ENCODE measurements at places on chromosomes 4 and X.

DNA sequence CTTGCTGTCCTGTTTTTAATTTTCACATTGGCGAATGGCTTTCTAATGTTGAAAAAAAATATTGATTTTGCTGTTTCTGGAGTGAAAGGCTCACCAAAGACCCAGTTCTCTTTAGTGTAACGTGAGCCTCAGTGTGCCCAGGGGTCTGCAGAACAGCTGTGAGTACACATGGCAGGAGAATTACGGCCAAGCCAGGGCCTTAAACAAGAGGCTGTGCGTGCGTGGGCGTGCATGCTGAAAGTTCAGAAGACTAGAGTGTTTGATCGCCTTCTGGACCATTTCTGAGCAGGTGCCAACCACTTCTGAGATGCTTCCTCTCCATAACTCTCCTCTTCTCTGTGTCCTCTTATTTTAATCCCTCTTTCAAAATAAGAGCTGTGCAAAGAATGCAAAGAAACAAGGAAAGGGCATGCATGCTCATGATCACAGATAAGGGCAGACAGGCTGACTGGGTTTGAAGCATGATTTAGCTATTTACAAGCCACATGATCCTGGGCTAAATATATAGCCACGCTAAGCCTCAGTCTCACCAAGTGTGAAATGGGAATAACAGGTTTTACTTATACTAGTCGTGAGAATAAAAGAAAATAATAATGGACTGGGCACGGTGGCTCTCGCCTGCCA is 9.9 kb downstream of the PHEX start:
- H3K4me3 ChIP-seq: no peak overlapping the region
- peaks cover 12% of the 10 kb centered on the region for H3K4me1 ChIP-seq
- no peaks in the 10 kb centered on the region for H3K36me3 ChIP-seq
- no peak overlapping the region for H3K27ac ChIP-seq
- peak; percentile 26 for DNase-seq
- H3K27me3 ChIP-seq: no peaks in the 10 kb centered on the region

DNA sequence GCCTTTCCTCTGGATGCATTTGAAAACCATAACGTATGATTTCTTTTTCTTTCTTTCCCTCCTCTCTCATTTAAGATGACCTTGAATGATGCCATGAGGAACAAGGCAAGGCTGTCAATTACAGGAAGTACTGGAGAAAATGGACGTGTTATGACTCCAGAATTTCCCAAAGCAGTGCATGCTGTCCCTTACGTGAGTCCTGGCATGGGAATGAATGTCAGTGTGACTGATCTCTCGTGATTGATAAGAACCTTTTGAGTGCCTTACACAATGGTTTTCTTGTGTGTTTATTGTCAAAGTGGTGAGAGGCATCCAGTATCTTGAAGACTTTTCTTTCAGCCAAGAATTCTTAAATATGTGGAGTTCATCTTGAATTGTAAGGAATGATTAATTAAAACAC is 142.8 kb downstream of the GRIA2 start:
- no peak overlapping the region for H3K27ac ChIP-seq
- no peaks in the 10 kb centered on the region for H3K27me3 ChIP-seq
- H3K36me3 ChIP-seq: no peaks in the 10 kb centered on the region
- no peak overlapping the region for H3K4me3 ChIP-seq
- DNase-seq: no peak
- no peaks in the 10 kb centered on the region for H3K4me1 ChIP-seq

- DNase-seq: no peak
- no peaks in the 10 kb centered on the region for H3K27me3 ChIP-seq
- H3K27ac ChIP-seq: no peak overlapping the region
These were observed 16.5 kb upstream of the SMIM14 start for GRCh38 chr4:39655211-39655610.

GRCh38 chr4:78213218-78213617 is 156.1 kb downstream of the FRAS1 start:
- H3K36me3 ChIP-seq: no peaks in the 10 kb centered on the region
- DNase-seq: no peak
- peaks cover 5% of the 10 kb centered on the region for H3K27me3 ChIP-seq
- H3K4me1 ChIP-seq: no peaks in the 10 kb centered on the region

GRCh38 chrX:121036137-121036536 is 11.3 kb upstream of the GLUD2 start:
- H3K27me3 ChIP-seq: peaks cover 3% of the 10 kb centered on the region
- H3K4me1 ChIP-seq: peaks cover 3% of the 10 kb centered on the region
- no peak overlapping the region for H3K27ac ChIP-seq
- no peaks in the 10 kb centered on the region for H3K36me3 ChIP-seq
- no peak for DNase-seq

GRCh38 chr4:129336457-129337227 is 240.7 kb downstream of the C4orf33 start:
- H3K4me1 ChIP-seq: no peaks in the 10 kb centered on the region
- H3K27me3 ChIP-seq: peaks cover 7% of the 10 kb centered on the region
- no peak for DNase-seq
- H3K36me3 ChIP-seq: no peaks in the 10 kb centered on the region
- no peak overlapping the region for H3K27ac ChIP-seq

- DNase-seq: no peak
- peaks cover 17% of the 10 kb centered on the region for H3K27me3 ChIP-seq
- no peak overlapping the region for H3K4me3 ChIP-seq
- no peak overlapping the region for H3K27ac ChIP-seq
- peaks cover 9% of the 10 kb centered on the region for H3K4me1 ChIP-seq
- H3K36me3 ChIP-seq: no peaks in the 10 kb centered on the region
These were observed 7.2 kb upstream of the PRDM8 start for GRCh38 chr4:80189956-80190677.

DNA sequence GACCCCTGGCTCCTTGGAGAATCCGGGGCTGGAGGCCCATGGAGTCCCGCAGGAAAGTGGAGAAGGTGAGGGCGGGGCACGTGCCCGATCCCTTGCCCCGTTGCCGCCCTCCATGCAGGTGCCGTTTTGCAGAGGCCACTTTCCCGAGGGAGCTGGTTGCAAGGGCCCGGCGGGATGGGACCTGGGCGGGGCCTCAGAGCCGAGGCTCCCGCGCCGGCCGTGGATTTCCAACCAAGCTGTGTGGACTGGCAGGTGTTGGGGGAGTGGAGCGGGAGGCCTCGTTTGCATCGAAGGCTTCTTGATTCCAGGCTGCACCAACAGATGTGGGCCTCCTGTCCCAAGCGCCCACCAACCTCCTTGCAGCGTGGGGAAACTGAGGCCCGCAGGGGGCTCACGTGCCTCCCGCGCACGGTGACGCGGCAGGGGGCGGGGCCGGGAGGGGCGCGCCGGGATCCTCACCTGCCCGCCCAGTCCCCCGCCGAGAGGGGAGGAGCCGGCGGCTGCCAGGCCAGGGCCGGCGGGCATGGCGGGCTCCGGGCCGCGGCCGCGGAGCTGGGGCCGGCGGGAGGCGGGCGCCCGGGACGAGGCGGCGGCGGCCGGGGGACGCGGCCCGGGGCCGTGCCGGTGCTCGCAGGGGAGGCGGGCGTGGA is 24.9 kb downstream of the SH3BP2 start:
- H3K36me3 ChIP-seq: peaks cover 30% of the 10 kb centered on the region
- no peak overlapping the region for H3K27ac ChIP-seq
- H3K4me1 ChIP-seq: peaks cover 49% of the 10 kb centered on the region

DNA sequence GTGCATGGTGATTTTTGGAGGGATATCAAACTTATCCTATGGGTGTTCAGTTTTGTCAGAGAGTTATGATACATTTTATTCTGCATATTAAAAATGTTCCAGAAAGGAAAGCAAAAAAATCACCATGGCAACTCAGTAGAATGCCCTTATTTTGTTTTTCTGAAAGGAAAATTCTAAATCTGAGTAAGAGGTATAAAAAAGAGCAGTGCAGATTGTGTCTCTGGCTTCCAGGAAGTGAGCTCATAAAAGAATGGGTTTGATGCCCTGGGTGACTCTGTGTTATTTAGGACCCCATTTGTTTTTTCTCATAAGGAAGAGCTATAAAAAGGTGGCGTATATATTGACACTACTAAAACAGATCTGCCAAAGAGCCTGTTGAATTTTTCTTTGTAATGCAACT is 128.8 kb downstream of the UCHL1 start:
- no peaks in the 10 kb centered on the region for H3K4me1 ChIP-seq
- H3K27ac ChIP-seq: no peak overlapping the region
- no peak for DNase-seq
- H3K36me3 ChIP-seq: no peaks in the 10 kb centered on the region

DNA sequence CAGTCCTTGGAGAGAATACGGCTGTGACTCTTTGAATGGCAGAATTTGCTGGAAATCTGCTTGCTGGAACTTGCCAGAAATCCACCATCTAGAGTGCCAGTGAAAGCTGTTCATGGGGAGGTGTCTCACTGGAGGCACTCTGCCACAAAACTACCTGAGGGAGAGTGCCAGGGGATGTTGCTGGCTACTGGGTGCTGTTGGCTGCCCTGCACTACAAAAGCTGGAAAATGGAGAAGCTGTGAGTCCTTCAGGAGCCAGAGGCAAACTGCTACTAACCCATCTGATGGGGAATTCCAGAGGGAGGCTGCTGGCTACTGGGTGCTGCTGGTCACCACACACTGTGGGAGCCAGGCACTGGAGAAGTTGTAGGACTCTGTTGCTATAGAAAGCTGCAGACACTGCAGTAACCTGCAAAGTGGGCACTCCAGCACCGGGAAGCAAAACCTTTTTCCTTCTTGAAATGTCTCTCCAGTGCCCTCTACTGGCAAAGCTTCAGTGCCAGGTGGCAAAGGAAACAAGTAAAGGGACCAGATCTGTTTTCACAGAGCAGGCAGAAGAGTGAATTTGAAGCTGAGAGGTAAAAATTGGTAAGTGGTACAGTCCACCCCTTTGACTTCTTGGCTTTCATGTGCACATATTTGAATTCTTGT is 47.8 kb upstream of the HSD17B10 start:
- H3K4me1 ChIP-seq: no peaks in the 10 kb centered on the region
- peak; percentile 59 for DNase-seq
- no peaks in the 10 kb centered on the region for H3K27me3 ChIP-seq
- no peaks in the 10 kb centered on the region for H3K36me3 ChIP-seq
- no peak overlapping the region for H3K27ac ChIP-seq

GRCh38 chr4:174983128-174983750 is 65.1 kb downstream of the ADAM29 start:
- no peak overlapping the region for H3K27ac ChIP-seq
- no peaks in the 10 kb centered on the region for H3K36me3 ChIP-seq
- no peak overlapping the region for H3K4me3 ChIP-seq
- no peaks in the 10 kb centered on the region for H3K27me3 ChIP-seq
- no peak for DNase-seq

GRCh38 chr4:70505151-70505748 is 13.1 kb upstream of the AMTN start:
- H3K36me3 ChIP-seq: no peaks in the 10 kb centered on the region
- no peaks in the 10 kb centered on the region for H3K4me1 ChIP-seq
- H3K4me3 ChIP-seq: no peak overlapping the region

- DNase-seq: no peak
- no peaks in the 10 kb centered on the region for H3K36me3 ChIP-seq
- peaks cover 17% of the 10 kb centered on the region for H3K27me3 ChIP-seq
These were observed 107.6 kb downstream of the QRFPR start for GRCh38 chr4:121273191-121273590.

DNA sequence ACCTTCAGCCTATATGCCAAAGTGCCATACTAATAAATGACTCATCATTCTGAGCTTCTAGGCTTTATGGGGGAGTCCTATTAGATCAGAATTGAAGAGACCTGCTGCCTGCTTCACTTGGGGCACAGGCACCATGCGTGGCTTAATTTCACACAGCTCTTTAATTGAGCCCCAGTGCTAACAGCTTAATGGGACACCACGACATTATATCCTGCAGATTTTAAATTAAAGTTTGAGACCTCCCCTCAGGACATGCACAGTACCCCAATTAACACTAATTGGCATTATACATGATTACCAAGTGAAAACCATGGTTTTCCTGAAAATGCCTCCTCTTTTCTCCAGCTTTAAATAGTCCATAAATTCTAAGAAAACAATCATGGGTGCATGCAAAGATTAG is 6.8 kb downstream of the C1QTNF7 start:
- H3K4me1 ChIP-seq: peaks cover 2% of the 10 kb centered on the region
- DNase-seq: no peak
- no peak overlapping the region for H3K27ac ChIP-seq
- H3K27me3 ChIP-seq: no peaks in the 10 kb centered on the region

- H3K4me3 ChIP-seq: no peak overlapping the region
- no peak overlapping the region for H3K27ac ChIP-seq
- DNase-seq: no peak
- H3K27me3 ChIP-seq: no peaks in the 10 kb centered on the region
These were observed 22.7 kb upstream of the PLCXD1 start for GRCh38 chrX:258291-259040.

- DNase-seq: no peak
- H3K4me1 ChIP-seq: peaks cover 33% of the 10 kb centered on the region
- peaks cover 2% of the 10 kb centered on the region for H3K27me3 ChIP-seq
- H3K27ac ChIP-seq: peak overlapping the region; percentile 12
- H3K36me3 ChIP-seq: peaks cover 2% of the 10 kb centered on the region
These were observed 3.6 kb upstream of the SLAIN2 start for GRCh38 chr4:48337731-48338130.

DNA sequence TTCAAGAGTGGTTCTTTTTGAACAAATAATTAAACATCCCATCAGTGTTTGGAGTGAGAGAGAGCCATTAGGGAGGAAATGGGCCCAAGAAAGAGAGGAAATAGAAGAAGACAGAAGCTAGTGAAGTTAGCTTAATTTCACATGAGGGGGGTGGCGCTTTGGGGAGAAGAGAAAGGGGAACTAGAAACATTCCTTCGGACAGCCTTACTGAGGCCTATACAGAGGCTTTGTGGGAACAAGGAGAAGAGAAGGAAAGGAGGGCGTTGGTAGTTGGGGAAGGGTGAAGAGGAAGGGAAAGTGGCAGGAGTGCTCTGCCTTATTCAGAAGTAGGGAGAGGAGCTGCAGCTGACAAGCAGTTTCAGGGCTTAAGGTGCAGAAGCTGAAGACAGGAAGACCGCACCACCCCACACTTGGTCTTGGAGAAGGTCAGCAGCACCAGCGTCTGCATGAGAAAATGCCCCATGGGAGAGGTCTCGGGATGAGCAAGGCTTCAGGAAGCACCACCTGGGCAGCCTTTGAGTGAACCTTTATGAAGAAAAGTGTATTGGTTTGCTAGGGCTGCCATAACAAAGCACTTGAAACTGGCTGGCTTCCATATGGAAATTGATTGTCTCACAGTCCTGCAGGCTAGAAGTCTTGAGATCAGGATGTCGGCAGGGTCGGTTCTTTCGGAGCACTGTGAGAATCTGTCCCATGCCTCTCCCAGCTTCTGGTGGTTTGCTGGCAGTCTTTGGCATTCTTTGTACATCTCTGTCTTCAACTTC is 85.1 kb downstream of the KIT start:
- no peak overlapping the region for H3K4me3 ChIP-seq
- no peaks in the 10 kb centered on the region for H3K27me3 ChIP-seq
- no peaks in the 10 kb centered on the region for H3K36me3 ChIP-seq
- no peak overlapping the region for H3K27ac ChIP-seq
- H3K4me1 ChIP-seq: no peaks in the 10 kb centered on the region

DNA sequence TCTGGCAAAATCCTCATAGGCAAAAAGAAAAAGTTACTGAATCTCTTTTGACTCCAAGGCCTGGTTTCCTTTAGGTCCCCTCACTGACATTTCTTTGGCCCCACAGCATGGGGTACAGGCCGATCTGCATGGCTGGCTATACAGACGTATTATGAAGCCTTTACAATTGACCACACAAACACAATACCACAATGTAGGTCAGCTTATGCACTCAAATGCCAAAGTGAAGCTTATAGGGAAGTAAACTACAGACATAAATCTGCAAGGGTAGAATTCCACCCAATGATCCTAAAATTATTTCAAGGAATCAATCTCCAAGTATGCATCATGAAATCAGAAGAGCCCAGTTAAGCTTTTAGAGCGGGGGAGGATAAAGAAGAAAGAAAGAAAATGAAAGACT is 20.7 kb downstream of the STX18 start:
- H3K36me3 ChIP-seq: peaks cover 7% of the 10 kb centered on the region
- H3K4me3 ChIP-seq: no peak overlapping the region

GRCh38 chrX:145002771-145003170 is 244.5 kb upstream of the SPANXN1 start:
- no peaks in the 10 kb centered on the region for H3K36me3 ChIP-seq
- DNase-seq: no peak
- no peaks in the 10 kb centered on the region for H3K27me3 ChIP-seq
- no peaks in the 10 kb centered on the region for H3K4me1 ChIP-seq
- no peak overlapping the region for H3K4me3 ChIP-seq

Data from activated CD4-positive, alpha-beta T cell treated with anti-CD3 and anti-CD28 coated beads for 36 hours (primary cell).